ENCODE measurements at places on chromosomes 3 and 15. TPM values are rescaled to one million over a fixed set of nuclear protein-coding genes. Genes with fewer than 3 reads are reported as not detected.

- no peak for DNase-seq
Measured at GRCh38 chr3:73098873-73099272, 37.4 kb downstream of the EBLN2 start.

Gene ATP6V1A
- total RNA-seq: 55.3 TPM

DNA sequence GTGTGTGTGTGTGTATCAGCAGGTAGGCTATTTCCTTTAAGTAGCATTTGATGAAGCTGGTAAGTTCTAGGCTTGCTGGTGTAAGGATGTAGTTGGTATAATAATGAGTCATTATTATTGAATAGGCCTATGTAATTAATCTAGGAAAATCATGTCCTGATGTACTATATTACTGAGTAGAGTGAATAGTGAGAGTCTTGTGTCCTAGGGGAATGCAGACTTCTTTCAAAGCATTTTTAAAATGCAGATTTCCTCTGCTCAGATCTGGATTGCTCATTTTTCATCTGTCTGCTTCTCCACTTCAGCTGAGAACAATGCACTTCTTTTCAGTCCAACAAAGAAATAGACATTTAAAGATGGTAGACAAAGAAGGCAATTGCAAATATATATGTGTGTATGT, 434.2 kb upstream of the ONECUT1 start:
- DNase-seq: no peak

Gene CHRD
- 3.2 TPM for total RNA-seq

DNA sequence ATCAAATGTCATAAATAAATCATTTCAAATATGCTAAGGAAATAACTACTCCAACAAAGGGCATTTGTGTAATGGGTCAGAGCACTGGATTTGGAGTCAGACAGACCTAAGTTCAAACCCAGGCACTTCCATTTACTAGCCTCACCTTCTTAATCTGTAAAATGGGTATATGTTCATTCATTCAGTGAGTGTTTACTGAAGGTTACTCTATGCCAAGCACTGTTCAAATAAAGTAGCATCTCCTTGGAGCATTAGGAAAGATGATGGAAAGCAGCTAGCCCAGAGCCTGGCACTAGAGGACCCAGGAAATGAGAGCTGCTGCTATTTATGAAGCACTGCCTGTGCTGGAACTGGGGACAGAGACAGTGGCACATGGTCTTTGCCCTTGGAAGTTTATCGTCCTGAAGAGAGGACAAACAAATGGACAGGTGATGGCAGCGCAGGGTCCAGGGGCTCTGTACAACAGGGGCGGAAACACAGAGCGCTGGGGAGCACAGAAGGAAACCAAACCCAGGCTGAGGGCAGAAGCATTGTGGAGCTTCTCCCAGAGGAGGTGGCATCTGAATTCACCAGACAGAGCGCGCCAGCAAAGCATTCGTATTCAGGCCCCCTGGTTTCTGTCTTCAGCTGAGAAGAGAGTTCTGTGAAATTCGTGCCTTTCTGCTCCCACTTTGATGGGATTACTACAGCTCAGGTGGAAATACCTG, 19.0 kb downstream of the TM4SF4 start:
- DNase-seq: no peak

Gene DYNLT2B
- total RNA-seq: 42.9 TPM

DNA sequence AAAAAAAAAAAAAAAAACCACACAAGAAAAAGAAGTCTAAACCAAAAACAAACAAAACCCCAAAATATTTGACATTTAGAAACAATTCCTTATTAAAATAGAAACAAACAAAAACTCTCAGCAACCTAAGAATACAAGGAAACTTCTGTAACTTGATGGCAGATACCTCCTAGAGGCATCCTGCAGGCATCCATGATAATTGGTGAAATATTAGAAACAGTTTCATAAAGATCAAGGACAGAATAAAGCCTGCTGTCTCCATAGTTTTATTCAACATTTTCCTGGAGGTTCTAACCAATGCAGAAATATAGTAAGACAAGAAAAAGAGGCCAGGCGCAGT, 63.0 kb upstream of the TRPM1 start:
- no peak for DNase-seq
